ENCODE measurements at places on chromosomes 5 and 9.

GRCh38 chr5:491856-492155, 32.4 kb downstream of the SLC9A3 start:
- no peak for DNase-seq

- DNase-seq = no peak
Measured at GRCh38 chr5:33271606-33272005, 169.2 kb upstream of the TARS1 start.

DNA sequence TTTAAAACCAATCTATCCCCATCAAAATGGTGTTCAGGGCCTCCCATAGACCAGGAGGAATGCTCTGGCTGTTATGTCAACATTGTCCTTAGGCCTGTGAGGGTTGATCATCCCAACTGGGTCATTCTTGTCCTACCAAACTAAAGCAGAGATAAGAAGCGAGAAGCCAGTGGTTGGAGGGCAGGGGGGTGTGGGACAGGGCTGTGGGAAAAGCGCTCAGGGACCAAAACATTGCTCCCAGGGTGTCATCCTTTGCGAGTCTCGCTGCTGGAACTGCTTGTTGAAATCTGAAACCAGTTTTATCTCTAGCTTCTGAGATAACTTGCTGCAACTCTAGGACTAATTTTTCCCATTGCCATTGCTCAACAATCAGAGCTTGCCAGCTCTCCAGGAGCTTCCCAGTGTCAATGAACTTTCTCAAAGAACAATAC, 48.1 kb downstream of the SPATA31C2 start:
- DNase-seq = no peak

DNA sequence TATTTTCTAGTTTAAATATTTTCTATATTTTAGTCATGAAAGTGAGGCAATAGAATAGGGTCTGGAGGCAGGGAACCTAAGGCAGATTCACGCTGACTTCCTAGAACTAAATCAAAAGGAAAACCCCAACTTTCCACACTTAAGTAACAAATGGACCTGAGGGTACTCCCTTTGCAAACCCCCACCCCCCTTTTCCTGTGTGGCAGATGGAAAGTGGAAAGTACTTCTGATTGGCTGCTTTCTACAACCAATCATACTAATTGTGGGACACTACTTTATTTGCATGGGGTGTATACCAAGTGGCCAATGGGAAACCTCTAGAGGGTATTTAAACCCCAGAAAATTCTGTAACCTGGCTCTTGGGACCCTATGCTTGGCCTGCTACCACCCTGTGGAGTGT, 4.8 kb upstream of the CENPH start:
- DNase-seq = no peak

DNA sequence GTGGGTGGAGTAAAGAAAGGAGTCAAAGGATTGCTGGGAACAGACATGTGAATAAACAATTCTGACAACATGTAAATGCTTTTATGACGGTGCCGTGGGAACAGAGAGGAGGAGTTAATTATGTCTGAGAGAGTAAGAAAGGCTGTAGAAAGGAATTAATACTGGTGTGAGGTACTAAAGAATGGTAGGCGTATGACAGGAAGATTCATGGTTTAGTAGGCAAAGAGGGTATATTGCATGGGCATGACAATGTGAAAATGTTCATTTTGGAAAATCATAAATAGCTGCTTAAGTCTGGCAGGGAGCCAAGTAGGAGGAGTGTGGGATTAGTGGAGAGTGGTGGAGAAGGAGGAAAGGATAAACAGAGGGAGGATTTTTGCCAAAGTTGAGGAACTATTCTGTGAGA, 19.7 kb downstream of the NAA35 start:
- no peak for DNase-seq

DNA sequence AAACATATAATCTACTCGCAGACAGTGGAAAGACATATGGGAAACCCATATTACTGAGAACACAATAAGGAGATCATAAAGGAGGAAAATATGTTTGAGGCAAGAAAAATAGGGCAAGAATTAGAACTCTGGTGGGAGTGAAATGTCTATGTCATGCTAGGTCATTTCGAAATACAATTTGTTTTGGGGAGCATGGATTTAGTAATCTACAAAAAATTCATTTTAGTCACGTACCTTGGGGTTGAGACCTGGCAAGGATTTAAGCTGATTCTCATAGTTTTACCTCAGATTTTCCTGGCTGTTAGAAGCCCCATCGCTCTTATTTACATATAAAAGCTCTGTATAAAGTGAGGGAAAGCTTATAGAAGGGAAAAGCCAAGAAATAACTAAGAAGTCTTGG, 11.5 kb upstream of the CSNK1G3 start:
- DNase-seq = no peak

DNA sequence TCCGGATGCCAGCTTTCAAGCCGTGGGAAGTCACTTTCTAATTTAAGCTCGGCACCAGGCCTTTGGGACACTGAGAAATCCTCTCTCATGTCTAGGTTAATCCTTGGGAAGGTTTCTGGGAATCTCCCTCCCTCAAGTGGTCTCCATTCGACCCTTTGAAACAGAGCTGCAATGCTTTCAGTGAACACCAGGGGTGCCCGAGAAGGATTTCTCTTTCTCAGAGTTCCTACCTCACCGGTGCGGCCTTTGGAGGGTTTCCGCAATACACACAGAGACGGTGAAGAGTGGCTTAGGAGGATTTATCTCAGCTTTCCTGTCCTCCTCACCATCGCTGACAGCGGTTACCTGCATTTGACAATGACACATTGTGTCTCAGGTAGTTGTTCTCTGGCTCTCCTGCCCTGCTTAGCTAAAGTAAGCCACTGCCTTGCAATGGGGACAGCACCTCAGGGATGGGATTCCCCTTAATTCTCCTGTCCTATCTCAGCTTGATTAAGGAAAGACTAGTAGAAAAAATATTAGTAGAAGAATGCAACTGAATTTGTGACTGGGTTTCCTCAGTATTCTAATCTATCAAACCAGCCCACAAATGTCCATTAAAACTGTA, 180.6 kb downstream of the GABRG2 start:
- no peak for DNase-seq

DNA sequence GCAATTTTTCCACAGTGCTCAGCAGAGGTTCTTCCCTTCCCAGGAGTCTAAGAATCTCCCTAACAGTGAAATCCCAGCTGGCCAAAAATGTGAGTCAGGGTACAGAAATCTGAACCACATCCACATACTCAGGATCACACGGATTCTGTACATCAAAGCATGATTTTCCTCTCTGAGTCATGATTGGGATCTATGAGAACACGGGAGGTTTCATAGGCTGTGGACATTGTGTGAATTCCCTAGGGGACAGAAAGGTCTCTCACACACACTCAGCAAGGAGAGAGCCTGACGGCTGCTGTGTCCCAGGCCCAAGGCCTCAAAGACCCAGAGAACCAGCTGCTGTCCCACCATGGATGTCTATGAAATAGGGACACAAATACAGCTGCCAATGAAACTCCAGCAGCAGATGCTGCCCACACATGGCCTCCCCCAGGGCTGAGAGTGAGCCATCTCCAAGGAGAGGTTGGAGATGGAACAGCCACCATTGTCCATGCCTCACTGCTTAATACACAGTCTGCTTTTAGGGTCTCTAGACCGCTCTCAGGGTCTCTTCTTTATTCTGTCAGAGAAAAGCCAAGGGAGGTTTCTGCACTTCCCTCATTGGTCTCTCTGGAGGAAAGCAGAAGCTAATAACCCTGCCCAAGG, 102.7 kb downstream of the ADAMTS12 start:
- DNase-seq = peak; percentile 7

DNA sequence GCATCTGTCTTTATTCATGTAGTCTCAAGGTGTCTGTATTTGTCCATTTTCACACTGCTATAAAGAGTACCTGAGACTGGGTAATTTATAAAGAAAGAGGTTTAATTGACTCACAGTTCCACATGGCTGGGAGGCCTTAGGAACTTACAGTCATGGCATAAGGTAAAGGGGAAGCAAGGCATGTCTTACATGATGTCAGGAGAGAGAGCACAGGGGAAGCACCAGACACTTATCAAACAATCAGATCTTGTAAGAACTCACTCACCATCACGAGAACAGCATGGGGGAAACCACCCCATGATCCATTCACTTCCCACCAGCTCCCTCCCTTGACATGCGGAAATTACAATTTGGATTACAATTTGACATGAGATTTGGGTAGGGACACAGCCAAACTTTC, 44.2 kb downstream of the NLN start:
- DNase-seq = no peak

GRCh38 chr5:154410786-154411185, 35.0 kb upstream of the SAP30L start:
- DNase-seq = no peak

- DNase-seq = no peak
Measured at GRCh38 chr5:168432903-168433302, 53.4 kb upstream of the RARS1 start.

GRCh38 chr9:130663258-130663976, 977 bp upstream of the PRDM12 start:
- peak; percentile 69 for DNase-seq

GRCh38 chr5:122435234-122435633, 123.2 kb downstream of the SNCAIP start:
- peak; percentile 38 for DNase-seq

DNA sequence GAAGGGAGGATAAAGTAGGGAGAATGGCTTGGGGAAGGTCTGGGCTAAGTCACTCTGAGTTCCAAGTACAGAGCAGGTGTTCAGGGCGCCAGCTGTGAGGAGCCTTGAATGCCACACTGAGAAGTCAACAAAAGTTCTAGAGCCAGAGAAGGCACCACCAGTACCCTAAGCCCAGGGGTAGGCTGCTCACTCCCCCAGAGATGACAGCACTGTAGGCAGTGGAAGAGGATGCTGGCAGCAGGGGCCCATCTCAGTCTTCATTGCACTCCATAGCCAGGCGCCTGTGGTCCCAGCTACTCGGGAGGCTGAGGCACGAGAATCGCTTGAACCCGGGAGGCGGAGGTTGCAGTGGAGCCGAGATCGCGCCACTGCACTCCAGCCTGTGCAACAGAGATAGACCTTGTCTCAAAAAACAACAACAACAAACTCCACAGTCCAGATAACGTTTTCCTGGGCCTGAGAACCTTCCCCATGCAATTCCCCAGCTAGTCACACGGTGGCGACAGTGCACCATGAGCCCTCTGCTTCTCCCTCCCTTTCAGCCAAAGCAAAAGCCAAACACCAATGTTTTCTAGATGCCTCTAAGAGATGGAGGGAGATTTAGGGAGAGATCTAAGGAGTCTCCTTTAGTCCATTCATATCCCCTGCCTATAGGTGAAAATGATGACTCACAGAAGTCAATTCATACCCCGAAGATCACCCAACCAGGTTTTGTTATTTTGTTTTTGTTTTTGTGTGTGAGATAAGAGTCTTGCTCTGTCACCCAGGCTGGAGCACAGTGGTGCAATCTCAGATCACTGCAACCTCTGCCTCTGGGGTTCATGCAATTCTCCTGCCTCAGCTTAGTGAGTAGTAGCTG, 19.8 kb upstream of the NSD1 start:
- DNase-seq = peak; percentile 93

- no peak for DNase-seq
Measured at GRCh38 chr5:111930449-111930848, 173.5 kb upstream of the NREP start.

DNA sequence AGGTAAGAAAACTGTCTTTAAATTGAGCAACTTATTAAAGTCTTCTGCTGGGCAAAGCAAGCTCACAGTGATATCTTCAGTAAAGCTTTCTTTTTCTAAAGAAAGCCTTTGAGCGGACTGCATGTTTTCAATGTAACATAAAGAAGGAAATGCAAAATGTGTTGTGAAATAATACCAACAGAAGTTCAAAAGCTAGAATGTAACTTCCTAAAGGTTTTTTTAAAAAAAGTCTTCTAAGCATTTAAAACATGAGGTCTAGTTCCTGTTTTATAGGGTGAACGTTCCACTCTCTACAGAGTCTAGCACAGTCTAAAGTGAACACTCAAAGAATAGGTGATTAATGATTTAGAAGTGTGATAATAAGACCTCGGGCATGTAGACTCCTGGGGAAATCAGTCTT, 62.9 kb downstream of the DENND1A start:
- DNase-seq = no peak

DNA sequence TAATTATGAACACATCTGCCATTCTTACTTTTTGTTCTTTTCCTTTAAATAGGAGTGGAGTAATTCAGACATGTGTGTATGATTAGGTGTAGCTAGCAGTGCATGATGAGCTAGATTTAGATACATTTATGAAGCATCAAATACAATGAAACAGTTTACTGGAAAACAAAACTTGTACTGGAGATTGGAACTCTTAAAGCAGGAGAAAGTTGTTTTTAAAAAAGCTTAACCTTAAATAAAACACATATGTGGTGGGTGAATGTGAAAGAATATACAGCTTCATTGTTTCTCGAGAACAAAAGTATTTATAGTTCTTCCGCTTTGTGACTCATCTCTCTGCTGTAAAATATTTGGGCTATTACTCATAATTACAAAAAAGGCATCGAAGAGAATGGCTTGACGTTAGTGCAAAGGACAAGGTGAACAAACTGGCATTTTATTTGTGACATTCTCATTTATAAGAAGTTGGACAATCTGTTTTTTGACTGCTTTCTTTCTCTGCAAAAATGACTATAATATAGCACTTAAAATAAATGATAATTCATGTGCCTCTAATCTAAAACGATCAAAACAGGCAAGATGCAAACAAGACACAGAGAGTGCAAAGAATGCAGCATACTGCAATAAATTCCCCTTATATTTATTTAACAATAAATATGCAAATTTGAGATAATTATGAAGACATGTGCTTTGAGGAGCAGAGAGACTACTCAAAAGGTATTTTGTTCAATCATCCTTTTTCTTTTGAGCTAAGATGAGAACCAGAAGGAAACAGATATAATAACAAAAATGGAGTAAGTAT, 478.8 kb downstream of the CETN3 start:
- DNase-seq = no peak

- no peak for DNase-seq
Measured at GRCh38 chr5:137167187-137167586, 331.9 kb downstream of the SPOCK1 start.

- DNase-seq = no peak
Measured at GRCh38 chr9:84823421-84824271, 154.1 kb downstream of the NTRK2 start.

DNA sequence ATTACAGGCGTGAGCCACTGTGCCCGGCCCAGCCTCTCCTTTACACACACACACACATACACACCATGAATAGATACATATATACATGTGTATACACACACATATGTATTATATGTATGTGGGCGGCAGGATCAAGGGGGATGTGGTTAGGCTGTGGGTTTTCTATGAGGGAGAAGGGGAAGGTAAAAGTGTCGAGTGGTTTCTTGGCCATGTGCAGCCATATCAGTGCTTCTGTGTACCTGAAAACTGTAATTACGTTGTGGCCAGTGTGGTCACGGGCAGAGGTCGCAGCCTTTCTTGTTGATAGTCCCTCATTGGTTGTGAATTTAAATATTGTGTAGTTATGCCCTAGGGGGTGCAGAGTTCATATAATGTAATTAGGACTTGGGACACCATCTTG, 16.5 kb downstream of the CDK20 start:
- no peak for DNase-seq

GRCh38 chr5:169550227-169550626, 33.3 kb upstream of the SPDL1 start:
- DNase-seq = no peak

- no peak for DNase-seq
Measured at GRCh38 chr9:27870404-27870803, 297.1 kb upstream of the C9orf72 start.

GRCh38 chr5:124514956-124515355, 231.5 kb downstream of the ZNF608 start:
- no peak for DNase-seq
